ENCODE measurements at places on chromosomes 5 and 9.
A peak's percentile ranks its signal among the peaks of the same experiment; 100 is the strongest.

- ATAC-seq: no peak
Measured at GRCh38 chr5:59873113-59873512, 20.4 kb downstream of the PDE4D start.

DNA sequence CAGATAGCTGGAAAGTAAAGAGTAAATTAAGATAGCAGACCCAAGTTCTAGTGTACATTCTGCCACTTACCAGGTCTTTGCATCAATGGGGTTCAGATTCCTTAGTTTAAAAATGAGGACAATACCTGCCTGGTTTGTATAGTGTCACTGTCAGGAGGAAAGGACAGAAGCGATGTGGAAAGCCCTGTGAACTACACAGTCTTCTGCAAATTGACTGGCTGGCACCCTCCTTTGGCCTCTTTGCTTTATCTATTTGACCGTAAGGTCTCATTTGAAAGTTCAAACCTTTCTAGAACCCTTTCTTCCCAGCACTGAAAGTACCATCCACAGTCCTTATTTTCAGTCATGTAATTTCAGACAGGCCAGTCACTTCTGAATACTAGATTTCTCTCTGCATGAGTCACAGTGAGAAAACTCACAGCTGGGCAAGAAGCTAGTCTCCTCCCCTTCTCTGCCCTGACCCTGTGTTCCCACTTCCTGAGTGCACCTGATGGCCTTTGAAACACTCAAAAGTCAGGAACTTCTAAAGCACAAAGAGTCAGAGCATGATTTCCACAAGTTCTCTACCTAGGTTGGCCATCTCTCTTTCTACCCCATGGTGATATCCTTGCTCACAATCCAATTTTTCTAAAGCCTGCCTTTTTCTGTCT lies 91.3 kb upstream of the RASEF start:
- peak; percentile 82 for ATAC-seq

GRCh38 chr5:156119692-156120091 lies 207.3 kb upstream of the SGCD start:
- no peak for ATAC-seq

DNA sequence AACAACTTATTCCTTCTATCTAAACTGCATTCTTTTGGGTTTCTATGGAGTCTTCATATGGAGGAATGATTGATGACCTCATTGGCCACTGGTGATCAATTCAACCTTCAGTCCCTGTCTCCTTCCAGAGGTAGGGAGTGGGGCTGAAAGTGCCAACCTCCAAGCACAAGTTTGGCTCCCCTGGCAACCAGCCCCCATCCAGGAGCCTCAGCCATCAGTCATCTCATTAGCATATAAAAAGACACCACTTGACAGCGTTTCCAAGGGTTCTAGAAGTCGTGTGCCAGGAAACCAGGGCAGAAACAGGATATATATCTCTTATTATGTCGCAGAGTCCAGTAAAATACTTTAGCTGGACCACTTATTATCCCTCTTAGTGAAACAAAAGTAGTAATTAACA lies 9.8 kb downstream of the SLC31A2 start:
- no peak for ATAC-seq

DNA sequence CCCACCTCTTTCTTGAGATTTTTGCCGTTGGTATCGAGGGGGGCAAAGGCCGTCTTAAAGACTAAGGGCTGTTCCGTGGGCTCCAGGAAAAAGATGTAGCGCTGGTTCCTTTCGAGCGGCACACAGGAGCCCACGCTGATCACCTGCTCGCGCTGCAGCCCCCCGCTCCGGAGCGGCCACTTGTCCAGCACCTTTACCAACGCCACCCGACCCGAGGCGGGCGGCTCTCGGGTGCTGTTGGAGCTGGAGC lies 781 bp downstream of the NRG2 start:
- ATAC-seq: peak; percentile 18

DNA sequence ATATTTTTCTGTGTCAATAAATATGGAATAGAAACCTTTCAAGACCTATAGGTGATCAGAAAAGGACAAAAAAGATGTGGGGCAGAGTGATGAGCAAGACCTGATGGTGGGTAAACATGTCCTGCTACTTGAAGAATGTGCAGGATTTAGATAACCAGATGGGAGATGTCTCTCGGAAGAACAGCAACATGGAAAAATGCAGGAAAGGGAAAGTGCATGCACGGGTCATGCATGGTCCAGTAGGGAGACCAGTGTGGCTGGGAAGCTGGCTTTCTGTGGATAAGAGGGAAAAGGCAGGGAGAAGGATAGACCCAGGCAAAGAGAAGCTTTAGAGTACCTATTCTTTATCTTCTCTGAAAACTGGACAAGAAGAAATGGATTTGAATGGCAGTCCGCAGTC lies 7.1 kb upstream of the CAST start:
- ATAC-seq: no peak

DNA sequence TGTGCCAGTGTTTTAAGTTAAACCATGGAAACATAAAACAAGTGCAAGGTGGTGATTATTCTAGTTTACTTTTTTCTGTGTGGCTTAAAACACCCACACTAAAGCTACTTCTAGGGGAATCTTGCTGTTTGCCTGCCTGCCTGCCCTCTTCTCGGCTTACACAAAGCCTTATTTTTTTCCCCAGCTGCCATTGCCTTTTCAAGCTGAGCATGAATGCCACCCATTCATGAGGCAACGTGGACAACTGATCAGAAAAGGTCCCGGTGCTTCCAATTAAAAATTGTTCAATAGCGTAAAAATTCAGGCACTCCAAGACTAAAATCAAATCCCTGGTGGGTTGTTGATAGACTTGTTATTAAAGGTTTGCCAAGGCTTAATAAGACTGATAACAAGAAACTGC lies 401.4 kb downstream of the TMEM161B start:
- no peak for ATAC-seq

DNA sequence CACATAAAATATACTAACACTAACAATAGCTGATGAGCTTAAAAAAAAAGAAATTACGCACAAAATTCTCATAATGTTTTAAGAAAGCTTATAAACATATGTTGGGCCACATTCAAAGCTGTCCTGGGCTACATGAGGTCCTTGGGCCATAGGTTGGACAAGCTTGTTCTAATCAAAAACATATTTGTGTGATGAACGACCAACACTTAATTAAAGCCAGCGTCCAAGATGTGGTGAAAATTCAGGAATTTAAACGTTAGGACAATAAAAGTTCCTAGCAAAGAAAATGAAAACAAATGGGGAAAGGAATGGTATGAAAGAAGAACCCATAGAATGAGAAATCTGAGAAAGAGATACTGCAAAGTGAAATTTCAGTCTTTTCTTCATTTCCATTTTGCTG lies 429.6 kb upstream of the DMAC1 start:
- ATAC-seq: no peak

- ATAC-seq: peak; percentile 57
Measured at GRCh38 chr5:112878760-112879159, 17.7 kb downstream of the SRP19 start.

DNA sequence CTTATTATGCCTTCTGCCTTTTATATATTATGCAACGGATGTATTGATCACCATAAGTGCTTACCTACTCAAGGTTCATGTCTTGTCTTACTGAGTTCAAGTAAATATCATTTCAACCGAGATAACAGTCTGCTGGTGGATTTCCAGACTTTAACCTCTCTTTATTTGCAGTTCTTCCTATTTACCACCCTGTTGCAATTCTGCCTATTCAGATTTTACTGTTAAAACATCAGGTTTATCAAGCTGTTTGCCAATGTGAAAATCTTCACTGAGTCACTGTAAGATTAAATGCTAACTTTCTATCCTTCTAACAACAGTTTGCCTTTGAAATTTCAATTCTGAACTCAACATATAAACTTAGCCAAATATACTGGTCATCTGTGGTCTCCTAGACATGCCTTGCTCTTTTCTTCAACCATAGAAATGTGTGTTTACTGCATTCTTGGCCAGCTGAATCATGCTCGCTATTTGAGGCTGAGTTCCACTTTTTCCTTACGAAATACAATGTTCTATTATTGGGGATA lies 471.7 kb upstream of the RORB start:
- ATAC-seq: no peak

GRCh38 chr9:2066312-2067273 lies 51.4 kb downstream of the SMARCA2 start:
- peak; percentile 67 for ATAC-seq

DNA sequence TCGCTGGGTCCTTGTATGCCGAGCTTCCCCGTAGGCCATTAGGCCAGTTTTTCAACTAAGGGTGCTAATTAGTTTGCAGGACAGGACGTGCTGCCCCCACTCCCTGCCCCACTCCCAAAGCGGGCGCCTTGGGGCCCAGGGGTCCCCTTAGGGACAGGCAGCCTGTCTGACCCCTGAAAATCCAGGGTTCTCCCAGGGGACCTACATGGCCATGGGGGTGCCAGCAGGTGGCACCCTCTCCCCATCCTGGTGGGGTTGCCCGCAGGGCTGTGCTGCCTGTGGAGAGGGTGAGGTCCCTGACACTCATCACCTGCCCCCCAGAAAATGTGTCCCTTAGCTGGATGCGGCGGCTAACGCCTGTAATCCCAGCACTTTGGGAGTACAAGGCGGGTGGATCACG lies 8.5 kb upstream of the CCDC187 start:
- peak; percentile 23 for ATAC-seq

DNA sequence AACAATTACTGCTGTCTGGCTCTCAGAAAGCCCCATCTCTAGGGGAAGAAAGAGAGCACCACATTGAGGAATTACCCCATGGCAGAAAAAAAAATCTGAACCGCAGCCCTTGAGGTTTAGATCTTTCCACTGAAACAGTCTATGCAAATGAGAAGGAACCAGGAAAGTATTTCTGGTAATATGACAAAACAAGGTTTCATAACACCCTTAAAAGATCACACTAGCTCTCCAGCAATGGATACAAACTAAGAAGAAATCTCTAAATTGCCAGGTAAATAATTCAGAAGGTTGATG lies 427.1 kb downstream of the PRELID2 start:
- ATAC-seq: no peak

GRCh38 chr9:84822589-84823233 lies 153.2 kb downstream of the NTRK2 start:
- ATAC-seq: no peak

GRCh38 chr5:64603676-64604075 lies 86.6 kb upstream of the SHISAL2B start:
- ATAC-seq: no peak

GRCh38 chr9:120928483-120929228 lies 2.1 kb upstream of the TRAF1 start:
- ATAC-seq: peak; percentile 84

- peak; percentile 25 for ATAC-seq
Measured at GRCh38 chr9:134225186-134225585, 60.8 kb upstream of the RNU6ATAC start.

DNA sequence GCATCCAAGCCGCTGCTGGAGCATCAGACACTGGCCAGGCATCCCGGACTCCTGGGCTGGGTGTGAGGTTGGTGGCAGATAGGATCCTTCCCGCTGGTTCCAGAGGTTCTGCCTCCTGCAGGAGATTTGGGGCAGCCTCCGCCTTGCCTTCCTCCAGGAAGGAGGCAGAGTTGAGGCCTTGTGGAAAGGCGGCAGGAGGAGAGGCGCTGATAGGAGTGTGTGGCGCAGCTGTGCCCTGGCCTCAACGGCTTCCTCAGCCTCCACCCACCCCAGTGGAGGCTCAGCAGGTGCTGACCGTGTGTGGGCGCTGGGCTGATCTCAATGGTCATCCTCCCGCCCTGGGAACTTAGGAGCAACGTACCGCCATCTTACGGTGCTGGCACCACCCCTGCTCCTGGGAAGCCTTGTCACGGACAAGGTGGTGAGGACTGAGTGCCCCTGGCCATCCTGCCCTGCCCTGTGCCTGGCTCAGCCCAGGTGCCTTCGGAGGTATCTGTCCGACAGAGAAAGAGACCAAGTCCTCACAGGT lies 10.2 kb downstream of the NCS1 start:
- ATAC-seq: no peak

DNA sequence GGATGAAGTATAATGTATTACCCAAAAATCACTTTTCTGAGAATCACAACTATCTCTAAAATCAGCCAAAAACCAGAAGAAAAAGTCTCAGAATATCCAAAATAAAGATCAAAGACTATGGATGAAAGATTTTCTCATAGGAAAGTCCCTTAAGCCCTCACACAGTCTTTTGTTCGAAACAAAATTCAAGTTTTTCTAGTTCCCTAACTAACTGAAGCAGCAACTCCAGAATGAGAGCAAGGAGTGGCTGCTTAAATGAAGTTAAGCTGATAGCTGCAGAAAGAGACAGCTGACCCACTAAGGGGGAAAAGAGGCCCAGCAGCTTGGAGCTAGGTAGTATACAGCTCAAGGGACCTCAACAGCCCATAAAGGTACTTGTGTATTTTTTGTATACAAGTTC lies 8.4 kb downstream of the ZBTB5 start:
- ATAC-seq: peak; percentile 78

GRCh38 chr9:112137066-112137465 lies 38.0 kb downstream of the SUSD1 start:
- ATAC-seq: no peak

All from esophagus mucosa (tissue), 1 donor.